Smooth muscle cell of the umbilical artery (primary cell): ENCODE measurements at places on chromosomes 3 and 15. TPM values are rescaled to one million over a fixed set of nuclear protein-coding genes. Genes with fewer than 3 reads are reported as not detected.

The LSM3 gene
- 5.4 and 7.7 TPM in 2 replicates for total RNA-seq

The CD276 gene
- 175 and 256 TPM in 2 replicates for total RNA-seq

The EAF2 gene
- 3.4 and 5.0 TPM in 2 replicates for total RNA-seq

The GHSR gene
- total RNA-seq: not detected in 2 replicates

The HAPLN3 gene
- 6.8 and 7.3 TPM in 2 replicates for total RNA-seq

The IGSF10 gene
- total RNA-seq: 0.59 and 1.6 TPM in 2 replicates

The CCR1 gene
- total RNA-seq: not detected in 2 replicates

The PRSS50 gene
- not detected in 2 replicates for total RNA-seq

The TMEM45A gene
- 53.7 and 107 TPM in 2 replicates for total RNA-seq

The TOPBP1 gene
- 19.3 and 35.8 TPM in 2 replicates for total RNA-seq
